ENCODE measurements at places on chromosomes 12 and 14.

DNA sequence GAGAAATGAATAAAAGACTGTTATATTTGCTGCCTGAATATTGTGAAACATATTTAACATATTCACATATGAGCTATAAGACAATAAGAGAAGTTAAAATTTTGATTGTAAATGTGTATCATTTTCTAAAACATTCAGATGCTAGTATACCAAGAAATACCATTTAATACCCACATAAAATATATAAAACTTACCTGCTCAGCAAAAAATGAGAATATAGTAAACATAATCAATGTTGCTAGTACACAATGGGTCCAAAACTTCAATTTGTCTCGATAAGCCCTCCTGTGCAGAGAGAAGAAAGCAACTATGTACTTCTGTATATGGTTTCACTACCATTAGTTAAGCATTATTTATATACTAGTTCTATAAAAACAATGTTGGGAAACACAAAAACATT, 9.6 kb upstream of the SYCP3 start:
- no peak for DNase-seq

DNA sequence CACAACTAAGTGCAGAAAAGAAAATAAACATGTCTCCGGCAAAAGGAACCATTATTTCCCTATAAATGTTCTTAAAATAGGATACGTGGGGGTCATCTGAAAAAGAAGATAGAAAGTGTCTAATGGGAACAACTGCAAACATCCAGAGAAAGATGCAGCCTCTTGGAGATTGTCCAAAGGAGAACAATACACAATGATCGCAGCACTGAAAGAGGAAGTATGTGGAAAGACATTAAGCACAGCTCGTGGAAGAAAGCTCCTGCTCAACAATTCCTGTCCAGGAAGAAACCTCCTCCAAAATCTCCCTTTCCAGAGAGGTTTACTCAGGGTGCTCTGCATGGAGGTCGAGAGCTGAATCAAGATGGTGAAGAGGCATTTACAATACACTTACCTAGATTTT, 2.5 kb upstream of the LALBA start:
- no peak for DNase-seq

DNA sequence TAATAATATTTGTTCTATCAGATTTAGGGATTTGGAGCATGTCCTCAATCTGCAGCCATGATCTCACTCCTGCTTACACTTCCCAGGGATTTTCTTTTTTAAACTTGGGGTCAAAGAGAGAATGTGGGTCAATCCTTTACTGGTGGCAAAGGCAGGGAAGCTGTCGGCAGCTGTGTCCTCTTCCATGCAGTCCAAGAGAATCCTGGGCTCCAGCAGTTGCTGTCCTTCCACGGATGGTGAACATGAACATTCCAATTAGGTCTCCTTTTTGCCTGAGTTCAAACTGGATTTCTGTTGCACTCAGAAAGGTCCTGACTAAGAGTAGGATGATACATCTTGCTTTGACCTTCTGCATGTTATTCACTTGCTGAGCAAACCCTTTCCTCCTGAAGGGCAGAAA, 73.9 kb downstream of the ARL6IP4 start:
- DNase-seq: no peak

GRCh38 chr12:52438305-52439301, 4.4 kb upstream of the KRT75 start:
- no peak for DNase-seq

DNA sequence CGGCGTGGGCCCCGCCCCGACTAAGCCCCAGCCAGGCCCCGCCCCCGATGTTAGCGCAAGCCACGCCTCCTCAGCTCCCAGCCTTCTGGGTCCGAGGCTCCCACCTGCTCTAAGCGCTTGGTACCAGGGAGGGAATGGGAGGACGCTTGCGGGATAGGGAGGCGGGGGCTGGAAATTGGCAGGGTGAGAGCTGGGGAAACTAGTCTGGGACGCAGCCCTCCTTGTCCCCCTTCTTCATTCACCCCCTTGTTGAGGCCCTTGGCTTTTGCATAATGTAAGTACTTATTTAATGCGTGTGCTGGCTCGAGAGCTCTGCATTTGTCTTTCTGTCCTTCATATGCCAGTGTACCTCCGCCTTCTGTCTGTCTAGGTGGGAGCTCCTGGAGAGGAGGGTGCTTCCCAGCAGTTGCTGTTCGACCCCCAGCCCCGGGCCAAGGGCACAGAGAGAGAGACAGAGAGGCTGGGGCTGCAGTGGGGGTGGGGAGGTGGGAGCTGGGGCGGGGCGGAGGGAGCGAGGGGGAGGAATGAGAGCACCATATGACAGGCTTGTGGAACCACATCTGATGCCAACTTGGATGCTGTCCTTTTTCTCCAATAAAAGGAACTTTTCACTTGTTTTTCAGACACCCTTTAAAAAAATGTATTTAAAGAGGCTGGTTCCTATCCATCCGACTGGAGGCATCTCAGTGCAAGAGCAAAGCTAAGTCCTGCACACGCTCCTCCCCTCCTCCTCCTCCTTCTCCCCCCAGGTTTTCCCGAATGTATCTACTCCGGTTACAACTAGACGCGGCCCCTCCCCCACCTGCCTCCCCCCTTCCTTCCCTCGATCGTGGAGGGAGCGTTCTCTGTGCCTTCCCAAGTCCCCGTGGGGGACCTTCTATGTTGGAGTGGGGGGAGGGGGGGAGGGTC, 25.6 kb upstream of the MAP1LC3B2 start:
- peak; percentile 44 for DNase-seq

DNA sequence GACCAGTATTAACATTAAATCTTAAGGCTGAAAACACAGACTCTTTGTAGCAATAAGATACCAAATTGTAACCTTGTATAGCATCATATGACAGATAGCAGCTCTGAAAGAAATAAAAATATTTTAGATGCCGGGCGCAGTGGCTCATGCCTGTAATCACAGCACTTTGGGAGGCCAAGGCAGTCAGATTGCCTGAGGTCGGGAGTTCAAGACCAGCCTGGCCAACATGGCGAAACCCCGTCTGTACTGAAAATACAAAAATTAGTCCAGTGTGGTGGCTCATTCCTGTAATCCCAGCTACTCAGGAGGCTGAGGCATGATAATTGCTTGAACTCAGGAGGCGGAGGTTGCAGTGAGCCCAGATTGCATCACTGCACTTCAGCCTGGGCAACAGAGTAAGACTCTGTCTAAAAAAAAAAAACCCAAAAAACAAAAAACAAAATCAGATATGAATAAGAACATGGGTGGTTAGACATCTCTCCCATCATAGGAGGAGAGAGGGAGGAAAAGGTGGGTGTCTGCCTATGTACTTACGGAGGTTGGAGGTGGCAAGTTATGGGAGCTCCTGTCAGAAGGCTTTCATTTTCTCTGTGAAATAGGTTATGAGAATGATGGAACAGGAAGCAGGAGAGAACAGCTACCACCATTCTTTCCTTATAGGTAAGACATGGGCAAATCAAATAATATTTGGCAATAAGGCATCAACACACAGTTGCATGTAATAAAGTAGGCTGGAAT, 7.6 kb upstream of the HEBP1 start:
- DNase-seq: no peak

DNA sequence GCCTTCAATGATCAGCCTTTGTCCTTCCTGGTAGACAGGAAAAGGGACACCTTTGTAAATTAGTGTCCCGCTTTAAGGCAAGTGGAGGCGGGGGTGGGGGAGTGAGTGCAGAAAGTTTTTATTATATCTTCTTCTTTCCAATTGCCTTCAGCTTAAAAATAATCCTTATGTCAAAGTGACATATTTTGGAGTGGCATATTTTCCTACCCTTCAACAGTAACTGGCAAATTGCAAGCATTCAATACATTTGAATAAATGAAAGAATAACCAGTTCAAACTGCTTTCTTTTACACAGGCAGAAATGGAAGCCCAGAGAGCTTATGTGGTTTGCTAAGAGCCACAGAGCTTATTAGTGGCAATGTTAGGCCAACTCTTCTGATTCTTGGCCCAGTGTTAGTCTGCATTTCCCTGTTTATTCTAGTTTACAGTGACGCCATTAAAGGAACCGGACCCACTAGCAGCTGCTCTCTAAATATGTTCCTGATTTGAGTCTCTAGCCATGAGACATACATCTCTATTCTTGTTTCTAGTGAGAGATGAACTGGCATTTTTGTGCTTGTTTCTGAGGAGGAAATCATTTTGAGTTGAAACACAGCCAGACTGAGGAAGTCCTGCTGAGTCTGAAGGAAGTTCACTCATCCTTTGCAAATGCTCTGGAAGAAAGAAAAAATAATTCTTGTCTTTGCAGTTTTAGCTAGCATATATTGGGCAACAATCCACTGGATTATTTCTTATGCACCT, 468.7 kb downstream of the NOVA1 start:
- no peak for DNase-seq

DNA sequence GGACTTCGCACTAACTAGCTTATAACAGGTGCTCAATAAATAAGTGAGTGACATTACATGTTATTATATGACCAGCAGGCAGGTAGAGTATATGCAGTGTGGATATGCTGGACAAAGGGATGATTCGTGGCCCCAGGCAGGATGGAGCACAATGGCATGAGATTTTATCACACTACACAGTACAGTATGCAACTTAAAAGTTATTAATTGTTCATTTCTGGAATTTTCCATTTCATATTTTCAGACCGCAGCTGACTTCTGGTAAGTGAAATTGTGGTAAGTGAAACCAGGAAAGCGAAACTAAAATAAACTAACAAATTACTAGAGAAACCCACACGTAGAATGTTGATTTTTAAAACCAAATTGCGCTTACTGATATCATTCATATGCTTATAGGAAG, 3.3 kb downstream of the PARP11 start:
- DNase-seq: no peak

- peak; percentile 58 for DNase-seq
These were observed 26.0 kb upstream of the PTGR2 start for GRCh38 chr14:73825551-73826188.
